ENCODE measurements at places on chromosomes 13 and 19.

DNA sequence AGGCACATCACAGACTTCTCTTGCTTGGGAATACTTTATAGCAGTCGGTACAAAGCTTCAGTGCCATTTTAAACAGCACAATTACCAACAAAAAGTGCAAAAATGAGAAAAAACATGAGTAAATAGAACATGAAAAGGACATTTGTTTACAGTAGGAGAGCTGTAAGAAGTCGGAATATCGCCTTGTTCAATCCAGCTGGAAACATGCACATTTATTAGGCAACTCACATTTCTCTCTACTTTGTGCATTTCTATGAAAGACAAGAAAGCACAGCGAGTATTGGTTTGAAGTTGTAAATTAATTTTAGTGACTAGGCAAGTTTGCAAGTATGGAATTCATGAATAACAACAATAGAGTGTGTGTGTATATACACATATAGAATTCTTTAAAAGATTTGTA, 484.7 kb downstream of the DACH1 start:
- no peak for DNase-seq

GRCh38 chr13:73754727-73755292, 379.4 kb downstream of the KLF12 start:
- peak; percentile 76 for DNase-seq

DNA sequence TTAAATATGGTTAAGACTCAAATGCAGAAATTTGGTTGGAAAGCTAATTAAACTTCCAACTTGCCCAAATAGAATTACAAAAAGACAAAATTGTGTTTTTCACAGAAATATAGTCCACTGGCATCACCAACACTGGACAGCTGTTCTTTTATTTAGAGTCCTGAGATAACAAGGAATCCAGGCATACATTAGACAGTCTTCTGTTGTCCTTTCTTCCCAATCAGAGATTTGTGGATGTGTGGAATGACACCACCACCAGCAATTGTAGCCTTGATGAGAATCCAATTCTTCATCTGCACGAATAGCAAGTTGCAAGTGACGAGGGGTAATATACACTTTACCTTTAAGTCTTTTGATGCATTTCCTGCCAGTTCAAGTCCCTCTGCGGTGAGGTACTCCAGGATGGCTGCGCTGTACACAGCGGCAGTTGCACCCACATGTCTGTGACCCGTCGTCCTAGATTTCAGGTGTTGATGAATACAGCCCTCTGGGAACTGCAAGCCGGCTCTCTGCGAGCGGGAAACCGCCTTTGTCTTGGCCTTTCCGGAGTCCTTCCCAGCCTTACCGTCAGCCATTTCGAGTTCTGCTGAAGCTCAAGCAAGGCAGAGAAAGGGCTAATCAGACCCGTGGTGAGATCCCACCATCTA, 14.7 kb downstream of the UBAC2 start:
- DNase-seq, result peak; percentile 56

DNA sequence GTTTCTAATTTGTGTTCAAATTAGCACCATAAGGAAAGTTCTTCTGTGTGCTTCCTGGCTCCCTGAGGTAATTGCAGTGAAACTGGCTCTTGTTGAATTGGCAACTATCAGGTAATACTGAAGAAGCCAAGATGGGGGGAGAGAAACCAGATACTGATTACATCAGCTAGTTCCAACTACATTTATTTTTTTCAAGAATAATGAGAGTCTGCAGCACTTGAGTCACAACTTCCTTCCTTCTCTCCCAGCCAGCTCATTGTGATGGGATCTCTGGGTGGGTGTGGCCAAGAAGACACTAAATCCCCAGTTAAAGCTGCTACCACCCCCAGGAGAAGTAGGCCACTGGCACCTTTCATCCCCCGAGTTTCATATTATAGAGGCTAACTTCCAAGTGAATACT, 100.7 kb upstream of the RXFP2 start:
- DNase-seq, result no peak

DNA sequence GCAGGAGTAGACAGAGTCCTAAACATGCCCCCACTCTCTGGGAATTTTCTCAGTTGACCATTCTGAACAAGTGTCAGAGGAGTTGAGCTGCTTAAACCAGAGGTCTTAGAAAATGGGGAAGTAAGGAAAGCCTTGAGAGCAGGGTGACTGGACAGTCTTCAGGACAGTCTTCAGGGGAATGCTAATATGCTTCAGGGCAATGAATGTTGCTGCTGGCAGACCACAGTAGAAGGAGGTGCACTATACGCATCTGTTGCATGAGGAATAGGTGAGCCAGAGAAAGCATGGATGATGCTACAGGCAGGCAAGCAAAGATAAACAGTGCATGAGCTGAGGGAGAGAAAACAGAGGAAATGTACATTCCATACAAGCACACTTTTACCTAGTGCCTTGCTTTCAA, 196.6 kb upstream of the GPR12 start:
- no peak for DNase-seq

DNA sequence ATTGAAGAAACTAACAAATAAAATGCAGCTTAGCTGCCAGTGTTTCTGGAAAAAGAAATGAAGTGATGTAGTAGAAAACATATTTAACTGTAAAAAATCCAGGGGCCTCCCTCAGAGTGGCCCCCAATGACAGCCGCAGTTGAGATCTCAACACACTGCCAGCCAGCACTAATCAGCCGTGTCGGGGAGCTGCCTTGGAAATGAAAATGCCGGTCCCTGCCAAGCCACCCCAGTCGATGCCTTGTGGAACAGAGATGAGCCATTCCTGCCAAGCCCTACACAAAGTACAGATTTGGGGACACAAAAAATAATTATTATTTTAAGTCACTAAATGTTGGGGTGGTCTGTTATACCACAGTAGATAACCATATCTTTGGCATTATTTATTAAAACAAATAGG, 1342.4 kb downstream of the EFNB2 start:
- no peak for DNase-seq

DNA sequence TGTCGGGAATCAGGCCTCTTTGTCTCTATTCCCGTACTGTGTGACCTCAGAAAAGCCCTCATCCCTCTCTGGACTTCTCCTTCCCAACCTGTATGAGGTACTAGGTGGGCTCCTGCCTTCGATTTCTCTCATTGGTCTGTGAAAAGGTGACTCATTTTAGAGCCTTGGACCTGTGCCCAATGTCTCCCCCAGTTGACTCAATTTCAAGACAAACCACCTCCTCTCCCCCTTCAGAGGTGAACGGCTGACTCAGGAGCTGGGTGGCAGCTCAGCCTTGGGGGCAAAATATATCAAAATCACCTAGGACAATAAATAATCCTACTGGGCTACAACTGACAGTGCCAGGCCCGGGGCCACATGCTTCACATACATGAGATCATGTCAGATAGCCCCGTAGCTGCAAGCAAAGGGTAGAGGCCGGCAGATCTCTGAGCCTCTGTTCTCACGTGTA, 630 bp downstream of the COQ8B start:
- peak; percentile 66 for DNase-seq

- no peak for DNase-seq
Measured at GRCh38 chr13:38658906-38659305, 28.0 kb upstream of the FREM2 start.

DNA sequence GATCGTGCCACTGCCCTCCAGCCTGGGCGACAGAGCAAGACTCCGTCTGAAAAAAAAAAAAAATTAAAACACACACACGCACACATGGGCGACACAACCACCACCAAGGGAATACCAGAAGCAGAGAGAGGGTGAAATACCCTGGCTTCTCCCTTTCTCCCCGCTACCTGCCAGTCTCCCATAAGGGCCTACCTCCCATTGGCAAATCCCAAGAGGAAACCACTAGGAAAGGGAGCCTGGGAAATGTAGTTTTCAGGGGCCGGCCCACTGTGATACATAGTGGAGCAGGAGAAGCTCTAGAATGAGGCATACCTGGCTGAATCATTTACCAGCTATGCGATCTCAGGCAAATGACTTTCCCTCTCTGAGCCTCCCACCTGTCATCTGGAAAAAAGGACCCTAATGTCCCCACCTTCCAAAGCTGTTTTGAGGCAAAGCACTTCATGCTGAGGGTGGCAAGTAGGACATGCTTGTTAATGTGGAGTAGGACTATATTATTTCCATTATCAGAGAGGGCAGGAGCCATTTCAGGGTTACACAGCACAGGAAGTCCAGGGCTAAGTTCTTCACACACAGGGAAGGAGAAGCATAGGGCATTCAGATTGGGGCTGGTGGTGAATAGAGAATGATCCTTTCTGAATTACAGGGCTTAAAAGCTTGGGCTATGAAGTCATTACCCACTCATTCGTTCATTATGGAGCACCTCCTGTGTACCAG, 14.3 kb upstream of the HNRNPUL1 start:
- DNase-seq, result no peak

DNA sequence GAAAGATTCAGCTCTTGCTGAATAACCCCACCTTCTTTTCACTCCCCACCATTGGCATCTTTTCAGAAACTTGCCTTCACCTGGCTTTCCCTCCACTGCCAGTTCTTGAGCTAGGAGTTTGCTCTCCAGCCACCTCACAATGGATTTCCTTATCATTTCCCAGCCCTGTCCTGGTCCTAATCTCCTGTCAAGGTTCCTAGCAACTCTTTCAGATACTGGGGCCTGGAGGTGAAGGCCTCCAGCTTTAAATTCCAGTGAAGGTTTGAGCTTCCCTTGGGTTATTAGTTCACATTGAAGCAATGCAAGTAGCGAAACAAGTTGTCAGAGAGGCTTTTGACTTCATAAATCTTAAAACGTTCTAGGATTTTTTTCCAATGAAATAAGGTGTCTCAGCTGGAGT, 320.8 kb upstream of the MAB21L1 start:
- DNase-seq, result no peak

GRCh38 chr13:109336730-109337129, 449.7 kb downstream of the IRS2 start:
- no peak for DNase-seq

GRCh38 chr13:37701306-37701705, 102.7 kb upstream of the POSTN start:
- DNase-seq, result no peak

DNA sequence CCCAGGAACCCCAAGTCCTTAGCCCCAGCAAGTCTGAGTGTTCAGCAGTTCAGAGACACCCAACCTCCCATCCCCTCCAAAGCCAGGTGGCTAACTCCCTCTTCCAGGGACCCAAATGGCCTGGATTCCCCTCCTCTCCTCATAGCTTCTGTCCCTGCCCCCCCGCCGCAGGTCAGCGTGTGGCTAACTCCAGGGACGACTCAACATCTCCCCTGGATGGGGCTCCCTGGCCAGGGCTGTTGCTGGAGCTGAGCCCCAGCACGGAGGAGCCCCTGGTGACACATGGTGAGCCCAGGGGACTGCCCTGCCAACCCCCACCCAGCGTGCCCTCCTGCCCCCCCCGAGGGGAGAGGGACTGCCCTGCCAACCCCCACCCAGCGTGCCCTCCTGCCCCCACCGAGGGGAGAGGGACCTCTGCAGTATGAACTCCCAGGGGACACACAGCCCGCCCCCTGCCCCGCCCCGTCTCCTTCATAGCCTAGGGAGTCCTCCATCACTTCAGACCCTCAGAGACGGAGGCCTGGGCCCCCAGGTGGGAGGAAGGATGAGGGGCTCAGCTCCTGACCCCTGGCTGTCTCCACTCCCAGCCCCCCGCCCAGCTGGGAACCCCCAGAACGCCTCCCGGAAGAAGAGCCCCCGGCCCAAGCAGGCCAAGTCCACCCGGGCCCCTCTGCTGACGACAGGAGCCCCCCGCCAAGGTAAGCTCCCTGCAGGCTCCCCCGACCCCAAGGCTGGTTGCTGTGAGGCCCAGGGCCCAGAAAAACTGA, 1.7 kb downstream of the SSC5D start:
- DNase-seq, result no peak

DNA sequence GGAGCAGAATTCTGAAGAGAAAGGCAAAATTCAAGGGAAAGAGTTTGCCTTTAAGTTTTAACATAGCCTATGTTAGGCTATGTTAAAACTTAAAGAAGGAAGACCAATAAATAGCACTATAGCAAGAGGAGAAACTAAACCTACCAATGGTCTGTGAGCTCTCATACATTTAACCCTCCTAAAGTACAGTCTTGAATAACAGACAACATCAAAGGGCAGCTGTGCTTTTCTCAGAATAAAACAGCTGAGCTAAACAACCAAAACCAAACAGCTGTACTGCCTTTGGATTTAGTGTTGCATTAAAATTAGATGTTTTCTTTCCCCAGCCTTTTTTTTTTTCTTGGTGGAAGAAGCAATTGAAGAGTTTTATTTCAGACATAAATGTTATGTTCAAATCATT, 34.0 kb downstream of the KLF5 start:
- DNase-seq, result no peak

DNA sequence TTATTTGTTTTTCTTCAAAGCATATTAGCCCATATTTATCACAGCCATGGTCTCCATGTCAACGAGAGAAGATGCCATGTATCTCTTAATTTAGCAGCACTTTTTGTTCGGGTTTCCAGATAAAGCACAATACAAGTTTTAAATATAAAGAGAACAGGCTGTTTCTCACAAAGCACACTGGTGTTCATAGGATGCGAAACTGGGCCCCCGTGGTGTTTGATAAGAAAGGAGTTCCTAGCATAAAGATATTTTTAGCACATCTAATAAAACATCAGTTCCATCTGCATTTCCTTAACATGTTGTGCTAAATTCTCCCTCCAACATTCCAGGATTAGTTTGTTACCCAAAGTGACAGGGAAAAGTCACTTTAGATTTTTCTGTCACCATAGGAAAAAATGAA, 72.4 kb upstream of the EDNRB start:
- no peak for DNase-seq

DNA sequence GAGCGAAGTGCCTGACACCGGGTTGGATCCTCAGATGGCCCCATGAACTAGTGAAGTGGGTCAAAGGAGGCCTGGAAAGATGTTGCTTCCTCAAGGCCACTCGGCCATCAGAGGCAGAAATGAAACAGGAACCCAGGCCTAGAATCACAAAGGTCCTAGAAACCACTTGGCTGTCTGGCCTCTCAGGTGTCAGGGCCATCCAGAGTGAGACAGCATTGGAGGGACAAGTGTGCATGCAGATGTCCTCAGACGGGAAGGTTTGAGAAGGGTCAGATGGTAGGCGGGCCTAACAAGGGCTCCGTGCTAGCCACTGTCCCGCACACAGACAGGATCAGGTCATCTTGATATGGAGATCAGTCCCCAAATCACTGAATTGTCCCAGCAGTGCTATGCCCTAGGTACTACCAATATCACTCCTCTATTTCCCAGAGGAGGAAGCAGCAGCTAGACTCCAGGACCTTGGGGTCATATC, 14.3 kb downstream of the CCDC97 start:
- DNase-seq, result no peak

DNA sequence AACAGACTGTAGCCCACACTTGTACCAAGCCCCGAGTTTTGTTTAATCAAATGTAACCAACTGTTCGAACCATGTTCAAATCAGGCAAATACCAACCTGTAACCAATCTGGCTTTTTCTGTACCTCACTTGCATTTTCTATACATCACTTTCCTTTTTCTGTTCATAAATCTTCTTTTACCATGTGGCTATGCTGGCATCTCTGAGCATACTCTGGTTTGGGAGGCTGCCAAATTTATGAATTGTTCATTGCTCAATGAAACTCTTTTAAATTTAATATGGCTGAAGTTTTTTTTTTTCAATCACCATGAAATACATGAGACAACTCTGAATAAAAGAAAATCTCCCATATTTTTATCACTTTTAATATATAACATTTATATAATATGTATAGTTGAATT, 256.1 kb downstream of the SLITRK6 start:
- DNase-seq, result no peak

GRCh38 chr13:60655256-60655655, 258.2 kb downstream of the TDRD3 start:
- no peak for DNase-seq

All from CD4-positive, alpha-beta T cell treated with Interferon alpha-2 for 1 hour (primary cell).